ENCODE measurements at places on chromosomes 5 and 9.

DNA sequence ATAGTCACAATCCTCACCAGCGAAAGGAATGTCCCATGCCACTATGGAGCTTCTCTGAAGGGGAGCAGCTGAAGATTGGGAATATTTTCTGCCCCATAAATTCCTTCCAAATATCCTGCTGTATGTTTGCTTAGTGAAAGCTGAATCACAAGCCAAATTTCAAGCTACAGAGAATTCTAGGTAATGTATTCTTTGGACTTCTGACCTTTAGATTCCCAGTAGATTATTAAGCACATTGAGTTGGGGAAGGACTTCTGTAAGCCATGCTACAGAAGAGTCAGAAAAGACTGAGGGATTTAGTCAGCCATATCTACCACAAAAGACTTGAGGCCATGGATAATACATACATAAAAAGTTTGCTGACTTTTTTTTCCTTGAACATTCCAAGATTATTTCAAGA lies 1342.0 kb upstream of the NUDT12 start:
- peaks cover 10% of the 10 kb centered on the region for H3K4me1 ChIP-seq
- no peaks in the 10 kb centered on the region for H3K36me3 ChIP-seq
- H3K27me3 ChIP-seq, result no peaks in the 10 kb centered on the region
- H3K4me3 ChIP-seq, result no peak overlapping the region
- no peak for DNase-seq
- no peak overlapping the region for H3K27ac ChIP-seq

- no peaks in the 10 kb centered on the region for H3K36me3 ChIP-seq
- no peak for DNase-seq
- H3K27ac ChIP-seq, result no peak overlapping the region
- H3K27me3 ChIP-seq, result peaks cover 22% of the 10 kb centered on the region
Observed at GRCh38 chr5:164504141-164504772, 998.8 kb downstream of the MAT2B start.

DNA sequence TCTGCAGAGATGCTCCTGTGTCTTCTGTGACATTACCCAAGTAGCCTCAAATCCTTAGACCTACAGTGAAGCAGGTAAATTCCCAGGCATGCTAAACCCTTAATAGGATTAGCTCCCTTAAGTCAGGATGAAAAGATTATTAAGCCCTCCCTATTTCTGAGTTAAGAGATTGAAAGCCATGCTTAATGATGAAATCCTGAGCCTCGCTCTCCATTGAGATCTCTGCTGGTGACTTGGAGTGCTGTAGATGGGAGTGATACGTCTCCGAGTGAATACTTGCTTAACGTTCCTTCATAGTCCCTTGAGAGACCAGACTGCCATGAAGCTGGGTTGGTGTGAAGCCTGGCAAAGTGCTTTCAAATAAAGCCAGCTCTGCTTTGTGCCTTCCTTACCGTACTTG lies 34.2 kb downstream of the AOPEP start:
- DNase-seq, result no peak
- H3K27me3 ChIP-seq, result no peaks in the 10 kb centered on the region
- peaks cover 14% of the 10 kb centered on the region for H3K36me3 ChIP-seq

DNA sequence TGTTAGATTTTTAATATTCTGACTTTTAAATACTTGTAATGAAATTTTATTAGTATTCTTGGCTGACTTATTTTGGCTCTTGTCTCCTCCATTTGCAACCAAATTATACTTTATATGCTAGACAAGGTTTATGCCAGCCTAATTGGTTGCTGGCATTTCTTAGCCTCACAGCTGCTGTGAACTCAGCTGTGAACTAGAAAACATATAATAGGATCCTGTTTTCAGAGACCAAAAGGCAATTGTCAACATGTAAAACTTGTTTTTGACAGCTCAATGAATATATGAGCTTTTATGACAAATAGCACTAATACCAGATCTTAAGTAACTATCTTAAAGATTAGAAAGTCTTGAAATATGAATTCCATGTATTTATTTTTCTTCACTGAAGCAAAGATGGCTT lies 25.9 kb downstream of the KIF2A start:
- H3K36me3 ChIP-seq, result no peaks in the 10 kb centered on the region
- no peaks in the 10 kb centered on the region for H3K27me3 ChIP-seq

Data from osteocyte (in vitro differentiated cells).